Foreskin keratinocyte (primary cell): ENCODE measurements at places on chromosomes 5 and 9. TPM values are rescaled to one million over a fixed set of nuclear protein-coding genes. Genes with fewer than 3 reads are reported as not detected.

ADAMTSL2 gene
- polyA plus RNA-seq = not detected in 2 replicates

NDUFA8 gene
- 129 and 142 TPM in 2 replicates for polyA plus RNA-seq

RASGRF2 gene
- not detected in 2 replicates for polyA plus RNA-seq

TRIM36 gene
- 0.32 and 0.50 TPM in 2 replicates for polyA plus RNA-seq

ADGRD2 gene
- 0.04 and 0.11 TPM in 2 replicates for polyA plus RNA-seq

CDH12 gene
- not detected in 2 replicates for polyA plus RNA-seq

DNA sequence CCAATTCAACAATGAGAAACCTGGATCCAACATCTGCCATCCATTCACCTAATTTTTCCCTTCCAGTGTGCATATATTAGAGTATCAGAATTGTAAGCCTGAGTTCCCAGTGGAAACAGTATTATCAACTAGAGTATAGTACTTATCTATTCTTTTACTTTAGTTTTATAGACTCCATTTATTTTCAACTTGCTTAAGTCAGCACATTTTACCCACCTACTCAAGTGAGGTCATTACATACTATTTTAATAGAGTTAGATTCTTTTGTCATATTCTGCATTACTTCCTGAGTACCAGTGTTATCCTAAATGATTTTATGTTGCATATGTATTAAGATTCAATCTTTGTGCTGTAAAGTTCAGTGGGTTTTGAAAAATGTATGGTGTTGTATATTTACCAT lies 1393.3 kb downstream of the MAT2B start:
- DNase-seq = no peak

DNA sequence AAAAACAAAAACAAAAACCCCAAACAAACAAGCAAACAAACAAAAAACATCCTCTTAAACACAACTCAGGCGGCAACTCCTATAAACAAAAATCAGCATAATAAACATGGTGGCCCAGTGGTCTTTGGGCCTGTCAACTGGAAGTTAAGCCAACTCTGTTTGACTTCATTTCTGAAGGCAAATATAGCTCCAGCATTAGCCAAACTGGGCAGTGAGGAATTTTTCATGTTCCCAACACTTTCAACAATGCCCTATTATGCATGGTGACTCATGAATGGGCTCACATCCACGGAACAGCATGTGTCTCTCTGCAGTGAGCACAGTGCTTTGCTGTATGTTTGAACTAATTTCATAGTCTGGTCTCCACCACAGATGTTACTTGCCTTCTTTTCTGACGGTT lies 143.9 kb upstream of the STC2 start:
- DNase-seq = peak; percentile 88

DNA sequence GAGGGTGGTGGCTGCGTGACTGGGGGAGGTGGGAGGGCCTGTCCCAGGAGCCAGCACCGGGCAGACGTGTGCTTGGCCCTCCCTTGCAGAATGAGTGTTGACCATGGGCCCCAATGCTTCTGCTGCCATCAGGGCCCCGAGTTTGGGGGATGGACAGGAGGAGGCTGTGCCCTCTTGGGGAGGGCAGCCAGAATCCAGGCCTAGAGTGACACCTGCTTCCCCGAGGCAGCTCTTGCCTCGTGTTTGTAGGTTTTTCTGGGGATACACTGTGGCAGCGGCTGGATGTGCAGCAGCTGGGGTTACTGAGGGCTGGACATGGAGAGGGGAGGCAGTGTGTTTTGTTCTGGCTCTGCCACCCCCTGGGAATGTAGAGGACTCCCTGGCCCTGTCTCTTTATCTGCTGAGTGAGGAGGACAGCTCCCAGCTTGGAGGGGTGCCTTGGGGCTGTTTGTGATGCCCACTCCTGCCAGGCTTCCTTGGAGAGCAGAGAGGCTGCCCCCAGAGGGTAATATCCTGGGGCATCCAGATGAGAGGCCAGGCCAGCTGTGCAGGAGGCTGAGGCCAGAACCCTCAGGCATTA lies 22.7 kb downstream of the WNK2 start:
- DNase-seq = no peak

GRCh38 chr5:179588166-179588565 lies 35.3 kb downstream of the HNRNPH1 start:
- no peak for DNase-seq

GRCh38 chr9:124079176-124079925 lies 67.8 kb downstream of the LHX2 start:
- DNase-seq = peak; percentile 64

- DNase-seq = peak; percentile 95
Observed at GRCh38 chr5:168364151-168364661, 72.8 kb downstream of the WWC1 start.

DNA sequence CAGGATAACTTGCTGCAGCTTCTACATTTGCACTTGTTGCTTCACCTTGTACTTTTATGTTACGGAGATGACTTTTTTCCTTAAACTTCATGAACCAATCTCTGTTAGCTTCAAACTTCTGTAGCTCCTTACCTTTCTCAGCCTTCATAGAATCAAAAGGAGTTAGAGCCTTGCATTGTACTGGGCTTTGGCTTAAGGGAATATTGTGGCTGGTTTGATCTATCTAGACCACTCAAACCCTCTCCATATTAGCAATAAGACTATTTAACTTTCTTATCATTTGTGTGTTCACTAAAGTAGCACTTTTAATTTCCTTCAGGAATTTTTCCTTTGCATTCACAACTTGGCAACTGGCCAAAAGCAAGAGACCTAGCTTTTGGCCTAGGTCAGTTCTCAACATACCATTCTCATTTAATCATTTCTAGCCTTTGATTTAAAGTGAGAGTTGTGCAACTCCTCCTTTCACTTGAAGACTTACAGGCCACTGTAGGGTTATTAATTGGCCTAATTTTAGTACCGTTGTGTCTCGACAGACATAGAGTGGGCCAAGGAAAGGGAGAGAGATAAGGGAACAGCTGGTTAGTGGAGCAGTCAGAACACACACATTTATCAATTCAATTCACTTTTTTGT lies 63.7 kb downstream of the SHOC1 start:
- DNase-seq = peak; percentile 59

DNA sequence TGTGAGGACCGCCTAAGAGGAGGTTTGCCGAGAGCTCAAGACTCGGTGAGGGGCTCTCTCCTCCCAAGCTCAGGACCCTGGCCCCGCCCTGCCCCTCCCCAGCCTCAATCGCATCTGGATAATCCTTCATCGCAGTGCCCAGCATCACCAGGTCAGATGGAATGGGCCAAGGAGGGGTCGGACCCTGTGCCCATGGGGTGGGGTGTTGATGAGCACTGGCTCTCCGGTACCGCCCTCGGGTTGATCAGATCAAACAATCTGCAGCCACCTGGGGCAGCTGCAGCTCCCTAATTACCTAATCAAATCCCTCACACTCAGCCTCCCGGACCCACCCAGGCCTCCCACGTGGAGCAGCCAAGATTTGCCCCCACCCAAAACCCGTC lies 24.4 kb upstream of the TDRD7 start:
- DNase-seq = no peak
